Esophagus squamous epithelium (tissue), 5 donors: ENCODE measurements at places on chromosomes 12 and 14.

DNA sequence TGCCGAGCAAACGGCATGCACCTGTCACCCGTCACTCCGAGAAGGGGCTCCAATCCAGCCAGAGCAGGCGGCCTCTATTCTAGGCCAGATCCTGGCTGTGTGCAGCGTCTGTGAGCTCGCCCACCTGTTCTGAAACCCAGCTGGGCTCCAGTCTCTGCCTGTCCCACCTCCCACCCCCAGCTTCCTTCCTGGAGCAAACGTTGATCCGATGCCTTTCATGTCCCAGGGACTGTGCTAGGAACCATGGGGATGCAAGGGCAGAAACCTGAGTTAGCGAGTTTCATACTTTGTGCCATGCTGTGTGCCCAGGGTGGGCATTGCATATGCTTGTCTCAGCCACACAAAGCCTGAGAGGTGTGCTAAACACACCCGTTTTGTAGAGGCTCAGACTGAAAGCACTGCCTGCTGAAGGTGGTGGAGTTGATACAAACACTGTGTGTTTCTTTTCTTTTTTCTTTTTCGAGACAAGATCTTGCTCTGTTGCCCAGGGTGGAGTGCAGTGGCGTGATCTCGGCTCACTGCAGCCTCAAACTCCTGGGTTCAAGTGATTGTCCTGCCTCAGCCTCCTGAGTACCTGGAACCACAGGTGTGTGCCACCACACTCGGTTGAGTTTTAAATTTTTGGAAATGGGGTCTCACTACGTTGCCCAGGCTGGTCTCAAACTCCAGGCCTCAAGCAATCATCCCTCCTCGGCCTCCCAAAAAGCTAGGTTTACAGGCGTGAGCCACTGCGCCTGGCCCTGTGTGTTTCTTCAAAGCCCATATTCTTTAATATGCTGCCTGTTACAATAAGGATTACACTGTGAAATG is 84.1 kb upstream of the MED13L start:
- no peak for DNase-seq

GRCh38 chr12:94123127-94123526 is 25.2 kb upstream of the PLXNC1 start:
- DNase-seq: no peak

DNA sequence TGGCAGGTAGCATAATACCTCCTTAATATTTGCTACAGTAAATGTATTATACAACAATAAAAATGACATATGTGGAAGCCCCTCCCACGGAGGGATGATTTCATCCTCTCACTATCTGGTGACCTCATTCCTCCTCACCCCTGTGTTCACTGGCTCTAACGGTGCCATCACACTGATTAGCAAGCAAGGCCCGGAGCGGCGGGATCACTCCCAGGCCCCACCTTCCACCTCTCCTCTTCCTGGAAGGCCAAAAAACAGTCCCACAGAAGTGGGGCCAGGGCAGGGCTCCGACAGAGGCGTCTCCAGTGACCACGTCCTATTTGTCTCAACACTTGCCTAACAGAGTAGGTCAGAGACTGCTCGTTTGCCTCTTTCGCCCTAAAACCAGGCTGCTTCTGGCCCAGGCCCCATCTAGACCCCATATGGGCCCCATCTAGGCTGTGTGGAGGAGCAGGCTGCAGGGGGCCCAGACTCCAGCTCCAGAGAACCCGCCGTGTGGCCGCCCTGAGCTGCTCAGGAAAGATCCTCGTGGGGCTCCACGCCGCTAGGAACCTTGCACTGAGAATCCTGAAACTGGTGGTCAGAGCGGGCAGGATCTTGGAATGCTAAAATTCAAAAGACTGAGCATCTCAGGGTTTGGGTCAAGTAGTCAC is 3.7 kb downstream of the SELPLG start:
- DNase-seq: no peak

DNA sequence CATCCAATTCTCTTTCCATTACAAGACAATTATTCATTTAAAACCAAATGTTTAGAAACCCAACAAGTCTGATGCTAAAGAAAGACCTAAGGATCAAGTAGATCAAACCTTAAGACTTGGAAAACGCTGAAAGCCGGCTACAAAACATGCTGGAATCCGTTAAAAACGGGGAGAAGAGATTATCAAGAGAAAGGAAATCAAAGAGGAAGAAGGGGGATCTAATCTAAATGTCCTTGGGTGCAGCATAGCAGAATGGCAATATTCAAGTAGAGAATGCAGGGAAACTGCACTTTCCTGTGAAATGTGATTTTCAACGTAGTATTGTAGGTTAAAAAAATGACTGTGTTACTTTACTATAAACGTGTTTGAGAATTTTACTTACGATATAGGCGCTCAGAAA is 1.3 kb downstream of the PPP1R13B start:
- no peak for DNase-seq

- no peak for DNase-seq
Observed at GRCh38 chr14:44165286-44165685, 341.8 kb downstream of the FSCB start.

- DNase-seq: no peak
Observed at GRCh38 chr14:54197369-54197768, 199.4 kb upstream of the CDKN3 start.

DNA sequence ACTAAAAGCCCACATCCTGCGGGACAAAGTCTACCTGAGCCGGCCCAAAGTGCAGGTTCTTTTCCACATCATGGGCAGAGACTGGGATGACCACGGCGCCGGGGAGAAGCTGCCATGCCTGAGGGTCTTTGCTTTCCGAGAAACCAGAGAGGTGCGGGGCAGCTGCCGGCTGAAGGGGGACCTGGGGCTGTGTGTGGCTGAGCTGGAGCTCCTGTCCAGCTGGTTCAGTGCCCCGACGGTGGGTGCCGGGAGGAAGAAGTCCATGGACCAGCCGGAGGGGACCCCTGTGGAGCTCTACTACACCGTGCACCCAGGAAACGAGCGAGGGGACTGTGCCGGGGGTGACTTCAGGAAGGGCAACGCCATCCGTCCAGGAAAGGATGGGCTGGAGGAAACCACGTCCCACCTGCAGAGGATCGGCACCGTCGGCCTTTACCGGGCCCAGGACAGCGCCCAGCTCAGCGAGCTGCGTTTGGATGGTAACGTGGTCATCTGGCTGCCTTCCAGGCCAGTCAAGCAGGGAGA is 148.1 kb downstream of the TMEM132C start:
- no peak for DNase-seq

GRCh38 chr12:21912318-21912717 is 28.9 kb downstream of the ABCC9 start:
- DNase-seq: no peak

DNA sequence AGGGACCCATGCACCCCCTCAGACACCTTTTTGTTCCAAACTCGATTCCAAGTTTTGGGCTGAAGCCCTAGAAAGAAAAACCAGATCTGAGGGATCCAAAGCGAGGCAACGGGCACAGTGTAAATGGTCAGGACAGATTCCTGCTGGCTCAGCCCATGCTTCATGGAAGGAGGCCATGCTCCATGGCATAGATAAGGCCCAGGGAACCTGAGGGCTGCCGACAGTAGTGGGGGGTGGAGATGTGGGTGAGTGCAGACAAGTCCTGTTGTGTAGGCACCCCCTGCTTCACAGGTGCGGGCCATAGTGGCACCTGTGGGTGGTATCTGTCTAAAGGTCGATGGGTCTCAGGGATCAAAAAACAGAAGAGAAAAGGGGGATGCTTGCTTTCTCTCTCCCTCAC is 42.1 kb downstream of the TNFAIP2 start:
- no peak for DNase-seq

DNA sequence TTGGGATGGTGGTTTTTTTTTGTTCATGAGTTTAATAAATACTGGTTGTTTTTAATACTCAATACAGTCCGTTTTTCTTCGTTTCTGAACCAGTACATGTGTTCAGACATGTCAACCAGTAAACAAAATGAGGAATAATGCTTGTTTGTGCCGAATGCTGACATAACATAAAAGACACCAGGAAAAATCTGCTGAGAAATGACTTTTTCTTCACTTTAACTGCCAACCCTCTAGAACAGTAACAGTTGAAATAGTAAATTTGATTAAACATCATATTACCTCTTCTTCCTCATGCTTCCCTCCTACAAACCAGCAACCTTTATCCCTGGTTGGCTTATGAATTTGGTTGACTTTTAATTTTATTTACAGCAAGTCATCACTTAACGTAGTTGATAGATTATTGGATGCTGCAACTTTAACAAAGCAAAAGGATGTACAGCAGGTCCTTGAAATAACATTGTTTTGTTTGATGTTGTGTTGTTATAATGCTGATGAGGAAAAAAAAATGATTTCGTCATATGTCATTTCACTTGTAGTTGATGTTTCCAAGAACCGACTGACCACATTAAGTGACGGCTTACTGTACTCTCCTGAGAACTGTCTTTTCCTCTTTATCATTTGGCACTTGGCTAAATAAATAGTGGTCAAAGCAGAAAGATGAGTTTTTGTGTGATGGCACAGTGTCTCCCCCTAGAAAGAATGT is 340.5 kb downstream of the TMTC2 start:
- DNase-seq: no peak

GRCh38 chr14:91570021-91570420 is 59.9 kb upstream of the PPP4R3A start:
- no peak for DNase-seq

- no peak for DNase-seq
Observed at GRCh38 chr12:105983622-105984320, 155.0 kb downstream of the NUAK1 start.

DNA sequence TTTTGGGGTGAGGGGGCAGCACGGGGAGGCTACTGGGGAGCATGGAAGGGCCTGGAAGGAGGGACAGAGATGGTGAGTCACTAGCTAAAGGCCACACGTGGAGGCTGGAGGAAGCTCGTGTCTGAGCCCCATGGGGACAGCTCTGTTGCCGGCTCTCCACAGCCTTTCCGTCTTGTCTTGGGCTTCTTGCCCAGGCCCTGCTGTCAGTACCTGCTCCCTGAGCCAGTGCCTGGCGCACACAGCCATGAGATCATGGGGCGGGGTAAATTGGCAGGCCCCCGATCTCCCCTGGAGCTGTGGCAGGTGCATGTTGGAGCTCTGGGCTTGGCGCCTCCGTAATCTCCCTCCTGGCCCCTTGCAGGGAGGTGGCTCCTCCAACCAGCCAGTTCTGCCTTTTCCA is 16.1 kb upstream of the KRT80 start:
- DNase-seq: no peak

DNA sequence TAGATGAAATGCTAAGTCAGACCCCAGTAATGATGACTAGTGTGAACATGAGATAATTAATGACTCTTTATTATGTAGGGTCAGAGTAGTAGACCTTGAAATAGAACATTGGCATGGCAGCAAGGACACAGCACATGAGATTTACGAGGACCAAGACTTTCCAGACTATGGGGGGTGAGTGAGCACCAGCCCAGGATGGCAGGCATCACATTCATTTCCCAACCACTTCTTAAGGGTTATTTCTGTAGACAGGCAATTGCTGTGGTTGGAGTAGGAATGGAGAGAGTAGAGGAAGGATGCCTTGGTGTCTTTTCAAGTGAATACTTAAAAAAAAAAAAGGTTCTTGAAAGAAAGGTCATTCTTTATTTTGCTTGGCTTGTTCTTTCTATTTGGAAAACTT is 189.4 kb upstream of the DYRK2 start:
- no peak for DNase-seq

- no peak for DNase-seq
Observed at GRCh38 chr14:31992011-31992447, 85.1 kb upstream of the ARHGAP5 start.

DNA sequence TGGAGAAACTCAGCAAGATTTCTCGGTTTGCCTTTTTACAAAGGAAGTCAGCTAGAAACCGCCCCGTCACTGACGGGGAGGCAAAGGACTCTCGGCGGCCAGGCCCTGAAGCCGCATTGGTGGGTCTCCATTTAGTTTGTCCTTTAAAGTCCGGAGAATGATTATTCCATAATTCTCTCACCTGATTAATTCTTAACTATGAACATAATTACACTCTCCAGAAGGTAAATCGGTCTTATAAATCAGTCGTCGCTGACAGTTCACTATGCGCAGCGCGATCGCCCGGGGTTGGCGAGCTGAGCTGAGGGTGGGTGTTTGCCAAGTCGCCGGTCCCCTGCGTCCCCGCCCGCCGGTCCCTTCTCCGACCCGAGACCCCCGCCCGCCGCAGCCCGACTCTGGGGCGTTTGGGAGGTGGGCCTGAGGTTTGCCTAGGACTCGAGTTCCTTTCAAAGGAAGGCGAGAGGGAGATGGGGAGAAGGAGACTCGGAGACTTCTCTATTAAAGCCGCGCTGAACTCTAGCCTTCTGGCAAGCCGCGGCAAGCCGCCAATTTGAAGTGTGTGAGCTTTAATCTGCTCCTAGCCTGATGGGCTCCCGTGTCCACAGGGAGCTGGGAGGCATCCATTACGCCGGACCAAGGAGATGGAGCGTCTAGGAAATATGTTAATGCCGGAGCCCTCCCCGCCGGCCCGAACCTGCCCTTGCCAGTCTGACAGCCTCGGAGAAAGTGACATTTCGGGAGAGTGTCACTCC is 392.9 kb downstream of the NOVA1 start:
- no peak for DNase-seq

DNA sequence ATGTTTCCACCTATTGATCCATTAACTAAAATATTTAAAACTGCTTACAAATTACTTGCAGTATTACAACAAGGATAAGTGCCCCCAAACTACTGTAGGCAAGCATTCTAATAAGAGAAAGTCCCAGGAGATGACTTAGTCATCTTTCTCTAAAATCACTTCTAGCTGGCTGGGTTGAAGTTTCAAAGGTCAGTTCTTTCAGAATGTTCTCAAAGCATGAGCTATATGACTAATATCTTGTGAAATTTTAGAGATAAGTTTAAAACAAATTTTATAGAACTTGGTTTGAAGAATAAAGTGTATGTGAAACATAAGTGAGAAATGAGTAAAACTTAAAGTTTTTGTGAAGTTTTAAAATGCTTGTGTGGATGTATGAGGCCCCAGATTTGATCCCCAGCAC is 24.3 kb upstream of the OR6J1 start:
- DNase-seq: no peak

DNA sequence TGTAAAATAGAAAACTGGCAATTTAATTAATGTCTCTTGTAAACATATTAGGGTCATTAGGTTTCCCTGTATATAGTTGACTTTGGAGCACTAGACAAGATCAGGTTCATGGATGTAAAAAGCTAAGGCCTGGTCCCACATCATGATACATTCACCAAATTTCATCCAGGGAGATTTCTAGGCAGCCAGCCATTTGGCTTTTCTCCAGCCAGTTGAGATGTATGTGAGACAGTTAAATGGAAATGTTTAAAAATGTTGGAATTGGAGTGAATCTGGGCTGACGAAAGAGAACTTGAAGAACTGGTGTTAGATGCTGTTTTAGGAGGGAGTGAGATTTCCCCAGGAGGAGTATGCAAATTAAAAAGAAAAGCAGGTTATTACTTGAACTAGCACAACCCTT is 41.8 kb upstream of the CLEC14A start:
- DNase-seq: no peak
